CD8-positive, alpha-beta T cell (primary cell): ENCODE measurements at places on chromosomes 1 and 21. TPM values are rescaled to one million over a fixed set of nuclear protein-coding genes. Genes with fewer than 3 reads are reported as not detected.

EPHB2 gene
- total RNA-seq, result not detected

PLEKHG5 gene
- total RNA-seq, result 4.0 TPM

HCN3 gene
- total RNA-seq, result 1.3 TPM

OR2G6 gene
- not detected for total RNA-seq

TMEM200B gene
- not detected for total RNA-seq

ENAH gene
- 0.08 TPM for total RNA-seq

CFHR2 gene
- not detected for total RNA-seq

ZMPSTE24 gene
- 11.5 TPM for total RNA-seq

TBX15 gene
- total RNA-seq, result 0.17 TPM

CNR2 gene
- 0.98 TPM for total RNA-seq

S100A13 gene
- 3.9 TPM for total RNA-seq

CCDC28B gene
- total RNA-seq, result 5.2 TPM

ILF2 gene
- 156 TPM for total RNA-seq

PLA2G5 gene
- not detected for total RNA-seq

FAAH gene
- 6.5 TPM for total RNA-seq

DNA sequence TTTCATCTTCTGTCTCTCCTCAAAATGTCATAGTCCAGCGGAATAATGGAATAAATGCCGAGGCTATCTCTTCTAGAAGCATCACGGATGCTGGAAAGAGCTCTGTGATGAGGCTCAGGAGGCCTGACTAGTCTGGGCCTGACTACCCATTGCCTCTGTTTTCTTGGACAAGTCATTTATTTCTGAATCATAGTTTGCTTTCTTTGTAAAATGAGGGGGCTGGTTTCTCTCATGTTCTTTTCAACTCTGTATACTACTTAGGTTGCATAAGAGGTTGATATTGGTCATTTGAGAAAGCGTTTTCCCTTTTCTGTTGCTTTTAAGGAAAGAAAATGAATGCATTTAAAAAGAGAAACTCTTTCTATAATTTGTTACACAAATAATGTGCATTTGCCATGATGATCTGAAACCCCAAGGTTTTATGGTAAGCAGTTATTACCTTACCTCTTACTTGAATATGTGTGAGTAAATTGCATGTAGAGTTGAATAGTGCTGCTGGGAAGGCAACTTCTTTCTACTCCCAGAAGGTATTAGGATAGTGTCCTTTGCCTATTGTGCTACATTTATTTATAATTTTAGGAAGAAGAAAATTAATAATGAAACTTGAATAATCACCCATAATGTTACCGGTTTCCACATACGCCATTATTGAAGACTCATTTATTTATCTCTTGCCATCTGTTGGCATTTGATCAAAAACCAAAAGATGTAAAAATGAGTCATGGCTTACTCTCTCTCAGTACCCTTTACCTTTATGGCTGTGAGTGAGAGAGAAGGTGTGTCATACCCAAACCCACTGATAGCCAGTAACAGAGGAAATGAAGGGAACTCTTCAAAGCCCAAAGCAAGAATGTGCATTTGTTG is 179.1 kb downstream of the FASLG start:
- DNase-seq, result peak; percentile 83

GRCh38 chr1:42721926-42722325 is 18.1 kb downstream of the CLDN19 start:
- DNase-seq, result no peak

GRCh38 chr1:71413441-71414175 is 332.8 kb upstream of the ZRANB2 start:
- DNase-seq, result no peak

- DNase-seq, result no peak
Measured at GRCh38 chr1:218748071-218748470, 402.9 kb downstream of the TGFB2 start.

DNA sequence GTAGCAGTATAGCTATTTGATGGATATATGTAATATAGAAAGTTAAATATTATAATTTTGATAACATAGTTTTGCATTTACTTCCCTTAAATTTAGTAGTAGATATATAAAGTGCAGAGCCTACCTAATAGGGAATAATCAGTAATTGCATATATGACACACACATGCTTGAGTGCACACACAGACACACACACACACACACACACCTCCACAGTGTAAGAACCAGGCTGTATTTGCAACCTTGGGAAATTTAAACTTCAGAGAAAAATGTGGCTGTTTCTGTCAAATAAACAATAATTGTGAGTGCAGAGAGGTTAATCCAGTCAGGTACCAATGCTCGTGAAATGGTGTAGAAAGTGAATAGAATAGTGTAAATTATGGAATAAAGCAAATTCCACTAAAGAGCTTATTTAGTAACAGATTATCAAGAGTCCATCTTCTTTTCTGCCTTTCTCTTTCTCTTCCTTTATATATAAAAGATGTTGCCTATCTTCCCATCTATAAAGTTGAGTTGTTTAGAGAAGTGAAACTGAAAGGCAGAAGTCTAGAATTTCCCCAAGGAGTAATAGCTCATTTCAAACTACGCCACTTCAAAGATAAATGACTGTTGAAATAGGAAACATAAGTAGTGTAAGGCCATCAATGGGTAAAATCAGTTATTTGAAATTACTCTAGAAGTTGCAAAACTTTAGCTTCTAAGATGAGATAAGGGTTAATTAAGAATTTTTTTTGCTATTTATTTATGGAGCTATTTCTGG is 273.7 kb downstream of the SRGAP2C start:
- no peak for DNase-seq

DNA sequence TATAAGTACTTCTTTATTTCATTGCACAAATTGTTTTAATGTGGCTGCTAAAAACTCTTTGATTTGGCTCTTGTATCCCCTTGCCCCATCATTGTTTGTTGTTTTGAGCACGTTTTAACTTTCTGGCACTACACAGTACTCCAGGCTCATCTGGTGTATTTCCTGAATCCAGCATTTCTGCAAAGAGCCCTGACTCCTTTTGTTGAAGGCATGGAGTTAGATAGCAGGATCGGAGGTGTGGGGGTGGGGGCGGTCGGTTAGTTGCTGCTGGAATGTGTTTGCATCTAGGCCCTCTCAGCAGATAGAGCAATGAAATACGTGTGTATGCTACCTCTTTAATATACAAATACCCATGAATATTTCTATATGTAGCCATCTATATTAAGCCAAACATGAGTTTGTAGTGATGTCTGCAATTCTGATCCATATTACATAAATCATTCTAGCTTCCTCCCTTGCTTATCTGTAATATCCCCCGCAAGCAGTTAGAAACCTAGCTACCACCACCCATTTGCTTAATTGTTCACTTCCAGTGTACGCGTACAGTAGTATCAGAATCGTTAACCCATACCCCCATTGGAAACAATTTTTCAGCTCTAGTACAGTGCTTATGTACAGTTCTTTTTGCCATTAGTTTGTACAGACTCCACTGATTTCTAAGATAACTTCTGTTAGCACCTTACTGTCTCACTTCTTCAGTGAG is 106.0 kb downstream of the NOS1AP start:
- no peak for DNase-seq

DNA sequence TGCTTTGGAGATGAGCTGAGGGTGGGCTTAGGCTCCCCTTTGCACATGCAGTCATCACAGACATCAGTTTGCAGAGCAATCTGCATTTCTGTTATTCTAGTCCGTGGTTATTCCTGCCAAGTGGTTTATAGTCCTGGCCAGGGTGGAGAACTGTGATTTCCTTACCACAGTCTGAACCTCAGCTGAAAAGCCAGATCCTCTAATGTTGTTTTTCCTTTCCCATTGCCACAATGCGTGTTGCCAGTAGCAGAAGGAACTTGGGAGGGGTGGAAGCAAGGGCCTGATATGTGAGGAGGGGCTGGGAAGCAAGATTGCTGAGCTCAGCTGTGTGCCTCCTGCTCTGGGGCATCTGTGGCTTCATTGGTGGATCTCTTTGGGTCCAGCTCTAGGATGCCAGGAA is 18.0 kb upstream of the ST3GAL3 start:
- DNase-seq, result no peak

GRCh38 chr1:182833271-182833670 is 5.9 kb upstream of the DHX9 start:
- DNase-seq, result no peak

GRCh38 chr1:107474877-107475612 is 334.2 kb downstream of the NTNG1 start:
- no peak for DNase-seq

GRCh38 chr1:22790232-22791008 is 79.8 kb downstream of the EPHB2 start:
- DNase-seq, result no peak

DNA sequence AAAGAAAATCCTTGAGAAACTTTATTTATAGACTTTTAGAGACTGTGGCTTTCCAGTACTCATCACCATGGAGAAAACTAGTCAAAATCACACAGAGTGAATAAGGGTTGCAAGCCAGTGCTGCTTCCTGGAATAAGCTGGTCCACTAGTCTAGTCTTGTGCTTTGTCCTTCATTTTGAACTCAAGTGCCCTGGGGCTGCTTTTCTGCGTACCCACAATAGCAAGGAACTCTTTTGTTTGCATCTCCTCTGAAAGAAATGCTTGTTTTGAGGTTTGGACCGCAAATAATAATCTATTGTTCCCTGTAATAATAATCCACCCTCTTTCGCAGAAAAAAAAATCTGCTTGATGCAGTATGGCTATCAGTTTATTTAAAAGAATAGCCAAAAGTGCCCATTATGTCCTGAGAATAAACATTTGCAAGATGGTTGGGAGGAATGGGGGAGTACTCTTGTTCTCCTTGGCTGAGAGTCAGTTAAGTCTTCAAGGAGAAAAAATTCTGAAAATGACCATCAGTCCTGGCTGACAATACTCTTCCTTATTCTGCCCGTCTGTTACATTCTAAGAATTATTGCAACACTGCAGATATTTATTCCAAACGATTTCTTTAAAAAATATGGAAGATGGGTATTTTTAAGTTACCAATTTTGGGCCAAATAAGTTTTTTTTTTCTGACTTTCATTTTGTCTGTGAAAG is 41.9 kb downstream of the MPZL1 start:
- no peak for DNase-seq

DNA sequence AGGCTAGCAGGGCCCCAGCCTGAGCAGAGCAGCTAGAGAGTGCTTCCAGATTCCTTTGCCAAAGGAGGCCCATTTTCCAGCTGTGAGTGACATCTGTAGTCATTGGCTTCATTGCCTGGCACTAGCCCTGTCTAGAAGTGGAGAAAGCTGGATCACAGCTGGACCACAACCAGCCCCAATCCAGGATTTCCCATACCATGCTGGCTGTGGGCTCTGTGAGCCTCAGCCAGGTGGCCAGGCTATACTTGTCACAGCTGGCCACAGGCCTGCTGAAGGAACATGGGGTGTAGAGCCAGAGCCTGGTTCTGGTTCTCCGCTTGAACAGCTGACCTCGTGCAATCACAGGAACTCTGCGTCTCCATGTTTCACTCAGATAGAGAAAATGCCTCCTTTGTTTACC is 36.6 kb downstream of the RIMKLA start:
- no peak for DNase-seq

- DNase-seq, result no peak
Measured at GRCh38 chr1:168766568-168766967, 37.6 kb upstream of the DPT start.

DNA sequence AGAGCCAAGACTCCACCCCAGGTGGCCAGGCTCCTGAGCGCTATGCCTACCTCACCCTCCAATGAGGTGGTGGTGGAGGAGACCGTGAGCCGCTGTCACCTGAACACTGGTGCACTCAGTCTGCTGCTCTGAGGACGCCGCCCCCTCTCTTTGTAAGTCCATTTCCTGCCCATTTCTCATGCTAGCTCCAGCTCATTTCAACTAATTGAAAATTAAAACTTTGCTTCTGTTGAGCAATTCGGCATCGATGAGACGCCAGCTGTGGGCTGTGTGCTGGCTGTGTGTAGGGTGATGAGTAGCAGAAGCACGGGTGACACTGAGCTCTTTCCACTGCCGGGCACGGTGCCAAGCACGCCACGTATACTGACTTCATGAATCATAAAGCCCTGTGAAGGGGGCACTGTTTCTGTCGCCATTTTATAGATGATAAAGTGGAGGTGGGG is 11.2 kb downstream of the TNFRSF1B start:
- DNase-seq, result peak; percentile 96

GRCh38 chr1:7956218-7957032 is 5.1 kb upstream of the PARK7 start:
- DNase-seq, result no peak

DNA sequence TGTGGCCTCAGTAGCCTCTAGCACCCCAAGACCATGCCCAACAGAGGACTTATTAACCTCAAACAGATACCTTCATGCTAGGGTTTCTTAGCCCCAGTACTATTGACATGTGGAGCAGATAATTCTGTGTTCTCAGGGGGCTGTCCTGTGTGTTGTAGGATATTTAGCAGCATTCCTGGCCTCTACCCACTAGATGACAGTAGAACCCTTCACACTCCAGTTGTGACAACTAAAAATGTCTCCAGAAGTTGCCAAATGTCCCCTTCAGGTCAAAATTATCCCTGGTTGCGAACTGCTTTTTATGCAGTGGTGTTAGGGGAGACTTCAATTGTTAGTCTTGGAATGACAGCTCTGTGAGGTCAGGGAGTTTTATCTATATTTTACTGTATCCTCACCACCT is 8.1 kb downstream of the KAZN start:
- DNase-seq, result no peak

GRCh38 chr1:205598841-205599668 is 32.8 kb downstream of the ELK4 start:
- DNase-seq, result no peak

GRCh38 chr1:49466961-49467360 is 556.8 kb downstream of the AGBL4 start:
- DNase-seq, result no peak

DNA sequence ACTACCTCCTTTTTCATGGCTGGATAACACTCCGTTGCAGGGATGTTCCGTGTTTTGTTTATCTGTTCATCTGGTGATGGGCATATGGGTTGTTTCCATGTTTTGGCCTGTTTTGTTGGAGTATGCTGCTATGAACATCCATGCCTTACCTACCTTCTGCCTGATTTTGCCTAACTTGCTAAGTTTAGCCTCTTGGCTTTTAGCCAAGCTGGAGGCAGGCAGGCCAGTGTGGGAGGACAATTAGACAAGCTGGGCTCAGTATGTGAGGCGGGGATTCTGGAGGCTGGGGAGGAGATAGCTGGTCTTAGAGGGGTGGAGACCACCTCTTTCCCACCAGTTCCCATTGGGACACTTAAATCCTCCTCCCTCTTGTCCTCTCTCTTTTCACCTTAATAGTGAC is 98.4 kb upstream of the WNT4 start:
- no peak for DNase-seq

- no peak for DNase-seq
Measured at GRCh38 chr1:115133440-115133839, 44.1 kb upstream of the TSPAN2 start.

- DNase-seq, result no peak
Measured at GRCh38 chr1:206004826-206005225, 1.6 kb upstream of the RAB7B start.

DNA sequence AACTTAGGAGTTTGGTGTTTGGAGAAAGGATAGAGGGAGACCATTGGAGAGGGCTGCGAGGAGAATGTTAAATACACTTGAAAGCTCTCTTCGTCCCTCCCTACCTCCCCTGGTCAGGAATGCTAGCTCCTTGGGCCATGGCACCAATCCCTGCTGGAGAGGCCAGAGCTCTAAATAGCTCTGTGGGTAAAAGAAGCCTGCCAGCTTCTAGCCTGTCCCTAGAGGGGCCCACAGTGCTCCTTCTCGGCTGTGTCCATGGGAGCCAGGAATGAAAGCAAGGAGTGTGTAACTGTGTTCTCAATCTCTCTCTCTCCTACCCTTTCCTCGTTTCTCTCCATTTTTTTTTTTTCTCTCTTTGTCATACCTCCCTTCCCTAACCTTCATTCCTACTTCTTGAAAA is at the start of gene CCDC190:
TSS of gene CCDC190 (minus strand) at position 75 of the 400 bp plus-strand sequence. CDS start 1,529 bp downstream, outside the sequence.
- DNase-seq, result no peak
